ENCODE measurements at places on chromosomes 1 and 21.

- no peak for DNase-seq
These were observed 44.9 kb downstream of the CC2D1B start for GRCh38 chr1:52321061-52321460.

DNA sequence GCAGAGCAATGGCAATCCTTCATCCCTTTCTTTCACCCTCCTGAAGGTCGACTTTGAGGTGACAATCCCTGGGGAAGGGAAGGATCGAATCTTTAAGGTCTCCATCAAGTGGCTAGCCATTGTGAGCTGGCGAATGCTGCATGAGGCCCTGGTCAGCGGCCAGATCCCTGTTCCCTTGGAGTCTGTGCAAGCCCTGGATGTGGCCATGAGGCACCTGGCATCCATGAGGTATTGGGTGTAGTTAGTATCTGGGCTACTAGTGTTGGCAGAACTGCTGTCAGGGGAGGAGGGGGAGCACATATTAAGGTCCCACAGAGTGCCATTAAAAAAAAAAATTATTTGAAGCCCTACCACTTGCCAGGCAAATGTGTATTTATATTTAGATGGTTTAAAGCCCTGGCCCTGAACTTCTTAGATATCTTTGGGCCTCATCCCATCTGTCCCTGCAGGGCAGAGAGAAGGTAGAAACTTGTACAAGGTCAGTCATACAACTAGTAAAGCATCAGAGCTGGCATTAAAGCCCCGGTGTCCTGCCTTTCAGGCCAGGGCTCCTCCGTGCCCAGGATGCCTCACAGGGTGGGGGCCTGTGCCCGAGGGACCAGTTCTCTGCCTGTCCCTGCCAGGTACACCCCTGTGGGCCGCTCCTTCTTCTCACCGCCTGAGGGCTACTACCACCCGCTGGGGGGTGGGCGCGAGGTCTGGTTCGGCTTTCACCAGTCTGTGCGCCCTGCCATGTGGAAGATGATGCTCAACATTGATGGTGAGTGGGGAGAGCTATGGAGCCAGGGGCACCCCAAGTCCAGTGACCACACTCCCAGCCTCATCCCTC lies 10.3 kb downstream of the AGO1 start:
- no peak for DNase-seq

GRCh38 chr1:226420897-226421296 lies 13.0 kb upstream of the PARP1 start:
- no peak for DNase-seq

DNA sequence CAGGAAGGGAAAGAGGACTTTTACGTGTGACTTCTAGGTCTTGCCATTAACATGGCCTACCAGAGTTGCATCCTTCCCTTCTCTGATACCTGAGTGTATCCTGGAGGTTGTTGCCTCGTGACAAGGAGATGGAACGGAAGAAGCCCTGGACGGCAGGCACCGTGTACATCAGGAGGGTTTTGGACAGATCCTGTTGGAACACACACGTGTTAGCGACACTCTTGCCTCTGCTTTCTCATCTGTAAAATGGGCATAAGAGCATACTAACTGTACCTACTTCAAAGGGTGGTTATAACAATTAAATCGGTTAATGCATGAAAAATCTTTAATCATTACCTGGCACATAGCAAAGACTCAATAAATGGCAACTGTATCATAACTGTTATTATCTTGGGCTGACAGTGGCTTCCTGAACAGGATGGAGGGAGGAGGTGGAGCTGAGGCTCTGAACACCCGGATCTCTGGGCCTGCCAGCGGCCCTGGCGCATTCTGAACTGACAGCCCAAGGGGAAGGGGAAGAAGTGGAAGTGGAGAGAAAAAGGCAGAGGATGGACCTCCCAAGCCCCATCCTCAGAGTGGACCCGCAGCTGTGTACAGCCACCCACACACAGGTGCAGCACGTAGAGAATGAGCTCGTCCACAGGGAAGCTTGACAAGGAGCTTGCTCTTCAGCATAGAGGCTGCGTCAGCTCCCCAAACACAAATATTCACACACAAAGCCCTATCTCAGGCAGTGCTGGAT lies 30.2 kb upstream of the EXOSC10 start:
- DNase-seq = no peak

- DNase-seq = peak; percentile 96
These were observed 52.4 kb upstream of the BCL10 start for GRCh38 chr1:85328713-85329397.

- DNase-seq = no peak
These were observed 2.9 kb upstream of the FOXO6 start for GRCh38 chr1:41358131-41359021.

DNA sequence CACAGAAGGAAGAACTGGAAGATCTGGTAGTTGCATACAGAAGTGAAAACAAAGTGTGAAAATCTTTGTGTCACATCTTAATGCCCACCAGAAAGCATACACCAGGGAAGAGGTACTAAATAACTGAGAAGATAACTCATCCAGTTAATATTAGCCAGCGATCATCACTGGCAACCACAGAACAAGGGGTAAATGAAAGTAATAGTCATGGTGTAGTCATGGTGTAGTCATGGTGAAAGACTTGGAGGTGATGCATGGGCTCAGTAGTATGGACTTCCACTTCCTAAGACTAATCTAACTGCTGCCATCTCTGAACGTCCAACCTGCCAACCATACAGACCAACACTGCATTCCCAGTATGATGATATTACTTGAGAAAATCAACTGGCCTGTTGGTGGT lies 481.2 kb upstream of the NR5A2 start:
- DNase-seq = no peak

GRCh38 chr1:209593747-209594146 lies 10.2 kb downstream of the CAMK1G start:
- DNase-seq = no peak

GRCh38 chr1:116567790-116568661 lies 2.8 kb downstream of the CD58 start:
- DNase-seq = no peak

GRCh38 chr1:229554886-229555621 lies 3.5 kb downstream of the ABCB10 start:
- no peak for DNase-seq

GRCh38 chr1:31733389-31734219 lies 29.8 kb upstream of the COL16A1 start:
- no peak for DNase-seq

- DNase-seq = no peak
These were observed 227.7 kb downstream of the GPATCH2 start for GRCh38 chr1:217403026-217403720.

GRCh38 chr1:52706941-52707926 lies 9.1 kb upstream of the COA7 start:
- no peak for DNase-seq

DNA sequence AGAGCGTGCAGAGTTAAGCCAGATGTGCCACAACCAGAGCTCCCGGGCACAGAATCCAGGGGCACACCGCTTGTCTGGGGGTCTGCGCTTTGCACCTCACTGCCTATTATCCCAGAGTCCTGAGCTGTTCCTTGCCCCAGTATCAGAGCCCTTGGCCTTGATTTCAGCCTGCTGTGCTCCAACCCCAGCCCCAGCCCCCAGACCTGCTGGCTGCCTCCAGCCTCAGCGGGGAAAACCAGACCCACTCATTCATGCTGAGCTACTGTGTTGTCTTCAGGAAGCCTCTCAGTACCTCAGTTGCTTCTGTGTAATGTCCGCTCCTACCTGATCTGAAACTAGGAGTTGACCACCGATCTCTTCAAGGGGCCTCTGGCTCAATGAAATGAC lies 1.1 kb downstream of the IKBKE start:
- DNase-seq = peak; percentile 38

GRCh38 chr1:158331106-158331425 lies 265 bp downstream of the CD1B start:
- no peak for DNase-seq

DNA sequence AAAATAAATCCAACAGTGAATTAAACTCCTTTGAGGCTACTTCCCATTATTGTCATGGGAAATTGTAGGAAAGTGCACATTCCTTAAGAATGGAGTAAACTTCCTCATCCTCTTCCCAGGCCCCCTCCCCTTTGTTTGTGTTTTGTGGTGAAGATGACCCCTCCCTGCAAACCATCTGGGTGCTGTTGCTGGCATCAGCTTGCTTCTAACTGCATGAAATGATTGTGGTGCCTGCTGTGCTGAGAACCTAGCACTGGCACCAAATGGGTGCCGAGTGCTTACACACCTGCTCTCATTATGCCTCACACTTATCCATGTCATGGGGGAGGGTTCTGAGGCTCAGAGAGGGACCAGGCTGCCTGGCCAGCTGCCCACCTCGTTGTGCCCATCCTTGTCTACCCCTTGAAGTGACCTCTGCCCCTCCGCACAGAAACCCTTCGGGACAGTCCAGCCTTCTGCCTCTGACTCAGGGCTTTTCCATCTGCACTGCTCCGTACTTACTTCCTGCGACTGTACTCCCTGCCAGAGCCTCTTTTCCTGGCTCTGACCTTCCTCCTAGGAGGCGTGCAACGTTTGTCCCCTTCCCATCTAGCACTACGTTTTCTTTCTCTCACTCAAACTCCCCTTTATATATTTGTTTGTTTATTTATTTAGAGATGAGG lies 30.6 kb downstream of the CAPN2 start:
- peak; percentile 68 for DNase-seq

DNA sequence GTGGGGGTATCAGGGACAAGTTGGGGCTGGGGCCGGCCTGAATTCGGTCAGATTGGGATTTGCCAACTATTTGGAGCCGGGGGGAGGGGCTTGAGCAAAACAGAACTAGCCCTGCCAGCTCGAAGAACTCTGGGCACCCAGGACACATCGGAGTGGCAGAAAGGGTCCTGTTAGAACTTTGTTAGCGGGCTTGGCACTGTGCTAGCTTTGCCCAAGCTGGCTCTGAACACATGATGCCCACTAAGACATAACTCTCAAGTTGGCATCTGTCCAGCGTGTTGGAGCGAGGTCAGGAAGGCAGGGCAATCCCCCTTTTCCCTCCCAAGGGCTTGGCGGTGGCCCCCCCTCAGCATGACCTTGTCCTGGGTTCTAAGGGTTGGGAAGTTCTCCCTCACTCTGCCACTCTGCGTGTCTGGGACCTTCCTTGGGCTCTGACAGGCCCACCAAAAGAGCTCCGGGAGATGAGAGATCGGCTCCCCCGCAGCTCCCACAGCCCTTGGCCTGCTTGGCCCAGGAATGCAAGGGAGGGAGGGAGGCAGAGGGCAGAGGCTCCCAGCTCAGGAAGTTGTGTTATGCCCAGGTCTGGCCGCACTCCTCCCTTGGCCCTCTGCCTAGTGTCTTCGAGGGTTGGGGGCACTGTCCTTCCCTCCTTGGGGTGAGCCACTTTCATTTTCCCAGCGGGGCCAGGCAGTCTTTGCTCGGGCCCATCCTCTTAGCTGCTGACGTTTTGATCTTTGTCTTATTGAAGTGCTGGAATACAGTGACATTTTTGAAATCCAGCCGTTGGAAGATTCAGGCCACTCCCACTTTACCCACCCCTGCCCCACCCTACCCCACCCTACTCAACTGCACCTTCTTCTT lies 1.2 kb downstream of the LMNA start:
- peak; percentile 69 for DNase-seq

DNA sequence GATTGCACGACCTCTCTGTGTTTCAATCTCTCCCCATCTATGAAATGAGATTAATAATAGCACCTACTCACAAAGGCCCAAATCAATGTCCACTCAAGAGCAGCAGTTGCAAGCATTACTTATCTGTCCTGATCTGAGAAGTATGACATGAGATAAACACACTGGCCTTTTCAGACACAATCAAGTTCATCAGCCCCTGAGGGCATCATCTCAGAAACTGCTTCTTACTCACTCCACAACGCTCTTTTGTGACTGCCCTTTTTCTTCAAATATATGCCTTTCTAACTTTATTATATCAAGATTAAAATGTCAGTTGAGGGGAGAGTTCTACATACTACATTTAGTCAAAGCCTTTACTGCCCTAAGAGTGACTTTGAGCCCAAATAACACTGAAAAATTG lies 371.9 kb upstream of the SPAG17 start:
- no peak for DNase-seq

- no peak for DNase-seq
These were observed 11.5 kb downstream of the FCRL5 start for GRCh38 chr1:157540852-157541251.

GRCh38 chr1:234933475-234933874 lies 195.2 kb downstream of the TOMM20 start:
- peak; percentile 68 for DNase-seq

- DNase-seq = no peak
These were observed 516.9 kb downstream of the AMY1C start for GRCh38 chr1:104266612-104267011.

- no peak for DNase-seq
These were observed 25.2 kb downstream of the CHD1L start for GRCh38 chr1:147267711-147268110.

- DNase-seq = no peak
These were observed 9.4 kb downstream of the USP48 start for GRCh38 chr1:21773585-21773984.

DNA sequence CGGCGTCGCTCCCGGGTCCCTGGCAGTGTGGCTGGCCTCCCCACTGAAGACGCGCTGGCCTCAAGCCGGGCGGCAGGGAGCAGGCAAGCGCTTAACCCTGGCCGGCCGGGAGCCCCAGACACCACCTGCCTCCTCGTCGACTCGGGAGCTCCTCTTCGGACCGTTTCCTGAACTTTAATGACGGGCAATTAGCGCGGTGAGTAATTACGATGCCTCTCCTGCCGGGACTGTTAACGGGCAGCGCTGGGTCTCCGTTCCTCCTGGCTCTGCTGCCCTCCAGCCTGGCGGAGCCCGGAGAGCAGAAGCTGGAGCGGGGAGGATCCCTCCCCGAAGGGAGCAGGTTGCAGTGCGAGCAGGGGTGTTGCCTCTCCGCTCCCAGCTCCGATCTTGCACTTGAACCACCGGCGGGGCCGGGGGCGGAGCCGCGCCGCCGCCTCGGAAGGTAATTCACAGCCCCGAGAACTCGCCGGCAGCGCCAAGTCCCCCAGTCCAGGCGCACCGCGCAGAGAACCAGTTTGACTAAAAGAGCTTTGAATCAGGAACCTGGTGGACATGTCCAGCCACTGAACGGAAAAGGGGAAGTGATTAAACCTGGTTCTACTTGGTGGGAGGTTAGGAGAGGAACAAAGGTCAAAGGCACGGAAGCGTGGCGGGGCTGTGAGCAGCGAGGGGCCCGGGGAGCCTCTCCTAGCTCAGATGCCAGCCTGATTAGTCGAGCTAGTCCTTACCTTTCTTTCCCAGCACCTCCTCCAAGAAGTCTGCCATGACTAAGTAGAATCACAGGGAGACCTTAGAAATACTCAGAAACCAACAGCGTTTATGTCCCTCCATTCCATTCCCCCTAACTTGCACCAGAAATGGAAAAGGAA lies 18.3 kb upstream of the PLEKHA6 start:
- DNase-seq = no peak

DNA sequence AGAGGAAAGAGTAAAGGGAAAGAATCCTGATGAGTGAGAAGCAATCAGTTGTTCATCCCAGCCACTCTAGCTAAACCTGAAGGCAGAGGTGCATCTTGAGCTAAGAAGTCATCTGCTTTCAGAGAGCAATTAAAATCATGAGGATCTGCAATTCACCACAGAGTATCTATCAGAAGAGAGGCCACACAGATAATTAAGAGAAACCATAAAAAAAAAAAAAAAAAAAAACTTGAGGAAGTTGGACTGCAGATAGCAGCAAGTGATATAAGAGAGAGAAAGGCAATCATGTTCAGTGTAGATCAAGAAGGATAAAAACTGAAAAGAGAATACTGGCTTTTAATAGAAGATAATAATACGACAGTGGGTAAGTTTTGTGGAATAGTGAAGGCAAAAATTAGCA lies 17.7 kb downstream of the FOXJ3 start:
- no peak for DNase-seq

GRCh38 chr1:17741052-17741451 lies 14.1 kb upstream of the ACTL8 start:
- no peak for DNase-seq

GRCh38 chr1:7517611-7518330 lies 253.3 kb upstream of the VAMP3 start:
- no peak for DNase-seq
